ENCODE measurements at places on chromosomes 16 and 17.

- H3K27ac ChIP-seq, result no peak overlapping the region
- H3K4me1 ChIP-seq, result peaks cover 2% of the 10 kb centered on the region
- no peaks in the 10 kb centered on the region for H3K27me3 ChIP-seq
- no peak for DNase-seq
These were observed 83.1 kb downstream of the NETO2 start for GRCh38 chr16:47060596-47060995.

DNA sequence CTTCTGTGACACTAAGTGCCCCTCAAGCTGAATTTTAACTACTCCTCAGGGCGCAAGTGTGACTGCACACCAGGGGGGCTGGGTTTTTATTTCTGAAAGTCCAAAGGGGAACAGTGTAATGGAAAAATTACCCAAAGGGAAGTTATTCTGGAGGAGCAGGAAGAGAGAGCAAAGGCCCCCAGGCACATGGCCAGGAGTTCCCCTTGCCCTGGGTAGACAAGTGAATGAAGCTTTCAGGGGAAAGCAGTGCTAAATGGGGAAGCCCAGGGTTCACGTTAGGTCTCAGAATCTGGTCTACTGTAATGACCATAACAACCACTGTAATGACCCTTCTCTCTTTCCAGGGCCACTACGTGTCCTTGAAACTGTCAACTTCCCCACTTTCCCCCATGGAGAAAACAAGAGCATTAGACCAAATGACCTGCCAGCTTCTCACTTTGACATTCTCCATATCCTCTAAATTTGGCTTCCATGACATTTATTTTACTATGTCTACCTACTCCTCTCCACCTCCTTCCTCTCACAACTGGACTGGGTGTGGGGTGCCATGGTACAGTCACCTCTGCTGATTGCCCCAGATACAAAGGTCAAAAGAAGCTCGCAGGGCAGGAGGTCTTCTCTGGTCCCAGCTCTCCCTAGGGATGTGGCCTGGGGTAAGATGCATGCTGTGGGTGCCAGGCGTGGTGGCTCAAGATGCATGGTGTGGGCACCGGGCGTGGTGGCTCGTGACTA is 34.1 kb upstream of the MMP2 start:
- no peak overlapping the region for H3K4me3 ChIP-seq
- H3K27ac ChIP-seq, result no peak overlapping the region
- H3K27me3 ChIP-seq, result peaks cover 11% of the 10 kb centered on the region
- H3K36me3 ChIP-seq, result no peaks in the 10 kb centered on the region
- H3K4me1 ChIP-seq, result no peaks in the 10 kb centered on the region
- no peak for DNase-seq

DNA sequence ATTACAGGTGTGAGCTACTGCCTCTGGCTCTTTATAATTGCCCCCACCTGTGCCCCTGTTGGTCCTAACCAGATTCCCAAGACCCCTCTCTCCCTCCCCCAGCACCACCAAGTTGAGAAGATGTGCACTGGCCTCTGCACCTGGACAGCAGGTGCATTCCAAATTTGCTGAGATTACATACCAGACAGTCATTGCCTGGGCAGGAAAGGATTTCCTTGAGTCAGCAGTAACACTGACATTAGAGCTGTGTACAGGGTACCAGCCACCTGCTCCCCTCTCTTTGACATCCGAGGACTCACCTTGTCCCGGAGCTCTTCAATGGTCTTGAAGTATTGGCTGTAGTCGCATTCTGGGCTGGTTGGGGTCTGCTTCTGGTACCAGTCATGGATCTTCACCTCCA is 659 bp downstream of the KRT15 start:
- H3K4me3 ChIP-seq, result no peak overlapping the region
- H3K36me3 ChIP-seq, result peaks cover 1% of the 10 kb centered on the region
- H3K27me3 ChIP-seq, result no peaks in the 10 kb centered on the region
- no peak overlapping the region for H3K27ac ChIP-seq
- H3K4me1 ChIP-seq, result peaks cover 25% of the 10 kb centered on the region

GRCh38 chr16:58348986-58349385 is 43.3 kb upstream of the GINS3 start:
- H3K4me1 ChIP-seq, result no peaks in the 10 kb centered on the region
- H3K27ac ChIP-seq, result no peak overlapping the region
- no peak overlapping the region for H3K4me3 ChIP-seq
- DNase-seq, result no peak
- no peaks in the 10 kb centered on the region for H3K36me3 ChIP-seq

- peaks cover 8% of the 10 kb centered on the region for H3K27me3 ChIP-seq
- no peak for DNase-seq
- no peak overlapping the region for H3K27ac ChIP-seq
- no peaks in the 10 kb centered on the region for H3K4me1 ChIP-seq
- no peaks in the 10 kb centered on the region for H3K36me3 ChIP-seq
These were observed 29.6 kb downstream of the C16orf82 start for GRCh38 chr16:27096375-27096774.

DNA sequence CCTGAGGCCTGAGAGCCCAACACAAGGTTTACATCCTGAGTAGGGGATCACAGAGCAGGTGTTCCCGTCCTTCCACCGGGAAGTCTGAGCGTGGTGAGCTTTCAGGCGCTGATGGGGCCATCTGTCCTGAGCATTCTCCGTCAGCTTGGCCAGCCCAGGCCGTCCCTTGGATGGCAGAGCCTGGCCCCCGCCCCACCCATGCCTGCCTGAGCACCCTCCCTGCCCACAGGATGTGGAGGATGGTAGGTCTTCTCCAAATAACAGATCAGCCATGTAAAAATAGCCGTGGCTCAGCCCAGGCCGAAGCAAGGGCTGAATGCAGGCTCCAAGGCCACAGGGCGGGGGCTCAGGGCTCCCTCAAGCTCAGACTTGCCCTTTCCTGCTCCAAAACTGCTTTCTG is 20.2 kb downstream of the SPNS2 start:
- H3K36me3 ChIP-seq, result no peaks in the 10 kb centered on the region
- peaks cover 33% of the 10 kb centered on the region for H3K4me1 ChIP-seq
- H3K27me3 ChIP-seq, result peaks cover 4% of the 10 kb centered on the region
- no peak overlapping the region for H3K4me3 ChIP-seq
- no peak overlapping the region for H3K27ac ChIP-seq
- no peak for DNase-seq

GRCh38 chr17:55433029-55433628 is 11.5 kb upstream of the MMD start:
- no peaks in the 10 kb centered on the region for H3K36me3 ChIP-seq
- H3K27me3 ChIP-seq, result peaks cover 6% of the 10 kb centered on the region
- H3K4me1 ChIP-seq, result peaks cover 24% of the 10 kb centered on the region

- H3K27ac ChIP-seq, result no peak overlapping the region
- no peak for DNase-seq
- peaks cover 28% of the 10 kb centered on the region for H3K27me3 ChIP-seq
- no peaks in the 10 kb centered on the region for H3K36me3 ChIP-seq
These were observed 3.6 kb upstream of the TMEM92 start for GRCh38 chr17:50270435-50271362.

DNA sequence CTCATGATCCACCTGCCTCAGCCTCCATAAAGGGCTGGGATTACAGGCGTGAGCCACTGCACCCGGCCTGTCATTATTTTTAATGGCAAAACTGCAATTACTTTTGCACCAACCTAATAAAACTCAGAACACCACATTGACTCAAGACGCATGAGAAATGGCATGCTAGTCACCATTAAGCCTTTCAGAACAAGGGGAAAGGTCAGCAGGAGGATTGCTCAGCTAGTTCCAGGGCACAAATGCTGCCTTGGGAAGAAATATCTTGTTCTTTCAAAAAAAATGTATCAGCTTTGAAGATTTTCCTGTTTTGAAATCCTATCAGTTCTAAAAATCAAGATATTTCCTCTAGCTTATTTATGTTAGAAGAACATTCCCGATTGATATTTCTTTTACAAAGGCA is 32.4 kb upstream of the CDYL2 start:
- no peaks in the 10 kb centered on the region for H3K36me3 ChIP-seq
- DNase-seq, result no peak
- peaks cover 10% of the 10 kb centered on the region for H3K27me3 ChIP-seq
- peaks cover 11% of the 10 kb centered on the region for H3K4me1 ChIP-seq
- H3K4me3 ChIP-seq, result no peak overlapping the region

DNA sequence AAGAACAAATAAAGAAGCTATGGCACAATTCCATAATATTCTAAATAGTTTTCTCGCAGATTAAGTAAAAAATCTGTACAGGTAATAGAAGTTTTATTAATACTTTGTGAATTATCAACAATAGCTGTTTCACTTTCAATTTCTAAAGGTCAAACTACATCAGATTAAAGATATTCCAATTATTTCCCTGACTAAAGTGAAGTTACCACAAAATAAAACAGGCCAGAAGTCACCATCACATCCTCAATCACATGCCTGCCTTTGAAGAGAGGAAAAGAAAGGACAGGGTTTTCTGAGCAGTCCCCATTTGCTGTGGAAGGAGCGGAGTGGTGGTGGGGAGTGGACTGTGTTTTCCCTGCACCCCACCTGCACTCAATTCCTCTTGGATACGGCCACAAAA is 11.1 kb downstream of the ITFG1 start:
- H3K4me3 ChIP-seq, result no peak overlapping the region
- DNase-seq, result no peak
- H3K4me1 ChIP-seq, result peaks cover 18% of the 10 kb centered on the region
- H3K27ac ChIP-seq, result no peak overlapping the region

DNA sequence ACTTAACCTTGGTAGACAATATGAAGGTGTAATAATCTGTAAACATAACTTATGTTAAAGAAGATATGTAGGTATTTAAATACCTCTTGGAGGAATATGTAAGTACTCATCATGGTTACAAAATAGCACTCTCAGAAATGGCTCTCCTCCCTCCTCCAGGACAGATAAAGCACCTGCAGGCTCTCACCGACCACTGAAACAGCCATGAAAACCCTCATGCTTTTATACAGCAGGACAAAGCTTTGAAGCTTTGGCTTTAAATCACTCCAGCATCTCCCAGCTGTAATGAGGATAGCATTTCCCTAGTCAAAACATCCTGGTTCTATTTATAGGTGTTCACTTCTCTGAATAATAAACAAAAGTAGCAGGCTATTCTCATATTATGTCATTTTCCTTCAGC is 69.1 kb upstream of the PMFBP1 start:
- H3K4me1 ChIP-seq, result peaks cover 2% of the 10 kb centered on the region
- no peaks in the 10 kb centered on the region for H3K36me3 ChIP-seq
- peaks cover 3% of the 10 kb centered on the region for H3K27me3 ChIP-seq
- H3K27ac ChIP-seq, result no peak overlapping the region

GRCh38 chr16:56858374-56858773 is 6.6 kb upstream of the SLC12A3 start:
- no peak for DNase-seq
- H3K27me3 ChIP-seq, result no peaks in the 10 kb centered on the region
- H3K4me3 ChIP-seq, result no peak overlapping the region
- H3K36me3 ChIP-seq, result no peaks in the 10 kb centered on the region
- H3K27ac ChIP-seq, result no peak overlapping the region

DNA sequence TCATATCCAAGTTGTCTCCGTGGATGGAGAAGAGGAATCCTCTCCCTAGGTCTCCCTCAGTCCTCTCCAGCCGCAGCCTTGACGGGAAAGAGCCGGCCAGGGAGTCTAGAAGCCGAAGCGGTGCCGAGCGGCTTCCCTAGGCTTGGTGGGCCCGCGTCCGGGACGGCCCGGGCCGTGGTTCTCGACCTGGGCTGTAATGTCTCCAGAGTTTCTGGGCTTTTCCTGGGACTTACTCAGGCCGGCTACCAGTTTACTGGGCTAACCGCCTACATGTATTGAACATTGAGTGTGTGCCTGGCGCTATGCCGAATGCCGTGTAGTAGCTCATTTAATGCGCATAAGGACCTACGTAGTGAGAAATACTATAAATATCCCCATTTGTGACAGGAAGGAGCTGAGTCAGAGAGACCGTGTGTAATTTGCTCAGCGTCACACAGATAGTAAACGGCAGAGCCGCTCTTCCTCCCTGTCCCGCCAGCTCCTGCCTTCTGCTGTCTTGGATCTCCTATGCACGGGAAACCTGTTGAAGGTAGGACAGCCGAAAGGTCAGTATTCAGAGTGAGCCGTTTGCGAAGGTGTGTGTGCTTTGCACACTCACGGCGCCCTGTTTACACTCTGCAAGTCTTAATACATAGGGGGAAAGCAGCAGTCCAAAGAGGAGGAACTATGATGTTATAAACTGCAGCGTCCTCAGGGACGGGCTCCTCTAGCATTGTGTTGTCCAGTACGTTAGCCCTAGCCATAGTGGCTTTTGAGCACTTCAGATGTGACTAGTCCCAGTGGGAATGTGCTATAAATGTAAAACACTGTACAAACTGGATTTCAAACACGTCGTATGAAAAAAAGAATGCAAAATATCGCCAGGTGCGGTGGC is 723 bp upstream of the SPAG5 start:
- H3K27me3 ChIP-seq, result no peaks in the 10 kb centered on the region
- peak overlapping the region; percentile 81 for H3K4me3 ChIP-seq
- peaks cover 18% of the 10 kb centered on the region for H3K4me1 ChIP-seq
- no peak for DNase-seq

DNA sequence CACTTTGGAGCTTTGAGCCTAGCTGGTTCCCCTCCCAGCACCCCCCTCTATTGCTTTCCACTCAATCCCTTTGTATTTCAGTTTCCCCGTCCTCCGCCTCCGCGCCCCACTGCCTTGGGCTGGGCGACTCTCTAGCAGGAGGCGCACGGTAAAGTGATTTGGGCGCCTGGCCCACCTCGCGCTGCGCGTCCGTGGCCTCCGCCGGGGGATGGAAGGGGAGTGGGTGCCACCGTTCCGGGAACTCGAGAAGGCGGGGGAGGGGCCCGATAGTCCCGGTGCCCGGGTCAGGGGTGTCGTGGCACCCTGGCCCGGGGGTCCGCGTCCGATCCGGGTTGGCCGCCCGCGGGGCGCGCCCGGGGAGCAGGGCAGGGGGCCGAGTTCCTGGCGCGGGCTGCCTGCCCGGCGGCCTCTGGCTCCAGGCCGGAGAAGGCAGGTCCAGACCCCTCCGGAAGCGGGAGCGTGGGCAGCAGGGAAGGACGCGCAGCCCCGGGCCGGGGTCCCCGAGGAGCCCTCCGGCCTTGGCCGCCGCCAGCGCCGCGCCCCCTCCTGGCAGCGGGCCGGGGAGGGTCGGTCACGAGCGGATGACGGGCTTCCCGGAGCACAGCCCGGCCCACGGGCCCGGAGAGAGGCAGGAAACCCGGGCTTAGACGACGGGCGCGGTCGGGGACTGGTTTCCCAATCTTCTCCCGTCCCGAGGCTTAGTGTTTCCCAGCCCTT is 15.8 kb downstream of the MEOX1 start:
- DNase-seq, result peak; percentile 31
- no peaks in the 10 kb centered on the region for H3K4me1 ChIP-seq
- H3K27ac ChIP-seq, result no peak overlapping the region
- peaks cover 18% of the 10 kb centered on the region for H3K27me3 ChIP-seq
- H3K36me3 ChIP-seq, result no peaks in the 10 kb centered on the region

GRCh38 chr16:31262084-31262483 is 2.3 kb downstream of the ITGAM start:
- H3K4me1 ChIP-seq, result no peaks in the 10 kb centered on the region
- H3K36me3 ChIP-seq, result no peaks in the 10 kb centered on the region
- DNase-seq, result no peak
- no peak overlapping the region for H3K27ac ChIP-seq

DNA sequence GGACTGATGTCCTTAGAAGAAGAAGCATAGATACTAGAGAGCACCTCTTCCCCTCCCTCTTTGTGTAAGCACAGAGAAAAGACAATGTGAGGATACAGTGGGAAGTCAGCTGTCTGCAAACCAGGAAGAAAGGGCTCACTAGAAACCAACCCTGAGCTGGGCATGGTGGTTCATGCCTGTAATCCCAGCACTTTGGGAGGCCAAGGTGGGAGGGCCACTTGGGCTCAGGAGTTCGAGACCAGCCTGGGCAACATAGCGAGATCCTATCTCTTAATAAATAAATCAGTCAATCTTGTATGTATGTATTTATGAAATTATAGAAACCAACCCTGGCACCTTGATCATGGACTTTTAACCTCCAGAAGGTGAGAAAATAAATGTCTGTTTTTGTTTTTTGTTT is 118.3 kb downstream of the NPIPB5 start:
- no peak overlapping the region for H3K27ac ChIP-seq
- H3K4me3 ChIP-seq, result no peak overlapping the region
- peaks cover 2% of the 10 kb centered on the region for H3K4me1 ChIP-seq
- H3K27me3 ChIP-seq, result peaks cover 6% of the 10 kb centered on the region
- DNase-seq, result no peak
